A549 treated with DMSO at 1 μM for 4 hours (cell line): ENCODE measurements at places on chromosomes 16 and 17. TPM values are rescaled to one million over a fixed set of nuclear protein-coding genes. Genes with fewer than 3 reads are reported as not detected.

The SCARF1 gene
- total RNA-seq, result 0.16 to 0.43 TPM (median 0.24 TPM) in 5 replicates

The CYGB gene
- 0.77 to 2.0 TPM (median 1.0 TPM) in 5 replicates for total RNA-seq

The ABCA10 gene
- total RNA-seq, result 0.15 to 0.24 TPM (median 0.22 TPM) in 5 replicates

The CACNA1G gene
- total RNA-seq, result 3.9 to 5.1 TPM (median 4.4 TPM) in 5 replicates

The KIFC3 gene
- total RNA-seq, result 161 to 215 TPM (median 203 TPM) in 5 replicates
